ENCODE measurements at places on chromosomes 16 and 17. TPM values are rescaled to one million over a fixed set of nuclear protein-coding genes. Genes with fewer than 3 reads are reported as not detected.

GRCh38 chr17:51546114-51546513, 285.8 kb downstream of the UTP18 start:
- no peak for DNase-seq

Gene CDK3
- polyA plus RNA-seq = 12.8 TPM

DNA sequence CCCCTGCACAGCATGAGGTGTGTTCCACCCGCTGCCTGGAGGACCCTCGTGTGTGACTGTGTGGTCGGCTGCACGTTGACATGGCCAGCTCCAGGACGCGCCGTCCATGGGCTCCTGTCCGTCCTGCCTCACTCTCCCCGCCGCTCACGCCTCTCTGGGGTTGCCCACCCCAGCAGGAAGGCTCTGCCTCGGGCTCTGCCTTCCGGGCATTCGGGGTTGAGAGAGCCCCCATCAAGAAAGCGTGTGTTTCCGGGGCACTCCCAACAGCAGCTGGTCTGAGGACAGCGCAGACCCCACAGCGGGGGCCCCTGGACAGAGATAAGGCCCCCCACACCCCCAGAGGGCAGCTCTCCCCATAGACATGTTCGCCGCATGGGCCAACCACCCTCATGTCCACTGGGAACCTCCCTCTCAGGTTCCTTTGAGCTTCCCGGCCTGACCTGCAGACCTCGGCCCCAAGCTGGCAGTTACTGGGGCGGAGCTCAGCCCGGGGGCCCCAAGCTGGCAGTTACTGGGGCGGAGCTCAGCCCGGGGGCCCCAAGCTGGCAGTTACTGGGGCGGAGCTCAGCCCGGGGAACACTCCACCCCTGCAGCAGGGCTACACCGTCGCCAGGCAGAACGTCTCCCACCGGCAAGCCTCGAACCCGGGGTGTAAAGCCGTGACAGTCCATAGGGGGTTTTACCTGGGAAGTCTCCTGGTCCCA, 8.4 kb upstream of the PIEZO1 start:
- DNase-seq = no peak

Gene RBFOX1
- polyA plus RNA-seq = 2.7 TPM

DNA sequence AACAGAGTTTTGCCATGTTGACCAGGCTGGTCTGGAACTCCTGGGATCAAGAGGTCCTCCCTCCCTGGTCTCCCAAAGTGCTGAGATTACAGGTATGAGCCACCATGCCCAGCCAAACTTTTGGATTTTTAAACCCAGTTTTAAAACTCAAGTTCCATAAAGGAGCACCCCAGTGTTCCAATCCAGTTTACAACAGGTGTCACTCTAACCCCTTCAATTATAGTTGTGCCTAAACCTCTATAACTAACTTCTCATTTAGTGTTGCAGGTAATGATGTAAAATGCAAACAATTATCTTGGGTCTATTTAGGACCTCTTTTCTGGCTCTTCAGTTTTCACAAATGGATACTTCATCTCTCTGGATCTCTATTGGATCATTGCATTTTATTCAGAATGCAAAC, 7.8 kb upstream of the ADAP2 start:
- DNase-seq = no peak

DNA sequence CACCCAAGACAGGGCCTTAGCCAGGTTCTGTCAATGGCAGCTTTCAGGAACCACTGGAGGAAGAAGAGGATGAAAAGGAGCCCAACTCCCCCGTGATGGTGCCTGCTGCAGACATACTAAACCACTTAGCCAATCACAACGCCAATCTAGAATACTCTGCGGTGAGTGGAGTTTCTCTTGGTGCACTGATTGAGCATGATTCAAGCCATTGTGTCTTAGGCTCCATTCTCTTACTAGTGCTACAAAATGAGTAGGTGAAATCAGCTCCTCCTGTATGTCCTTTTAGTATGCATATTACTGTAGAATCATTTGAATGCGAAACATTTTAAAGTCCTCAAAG, 1.4 kb downstream of the SETD6 start:
- no peak for DNase-seq

Gene DCAF7
- polyA plus RNA-seq = 107 TPM

Gene C17orf50
- polyA plus RNA-seq = not detected

Gene CD300LB
- 0.11 TPM for polyA plus RNA-seq

- DNase-seq = no peak
Observed at GRCh38 chr17:37305406-37305905, 70.3 kb upstream of the C17orf78 start.

DNA sequence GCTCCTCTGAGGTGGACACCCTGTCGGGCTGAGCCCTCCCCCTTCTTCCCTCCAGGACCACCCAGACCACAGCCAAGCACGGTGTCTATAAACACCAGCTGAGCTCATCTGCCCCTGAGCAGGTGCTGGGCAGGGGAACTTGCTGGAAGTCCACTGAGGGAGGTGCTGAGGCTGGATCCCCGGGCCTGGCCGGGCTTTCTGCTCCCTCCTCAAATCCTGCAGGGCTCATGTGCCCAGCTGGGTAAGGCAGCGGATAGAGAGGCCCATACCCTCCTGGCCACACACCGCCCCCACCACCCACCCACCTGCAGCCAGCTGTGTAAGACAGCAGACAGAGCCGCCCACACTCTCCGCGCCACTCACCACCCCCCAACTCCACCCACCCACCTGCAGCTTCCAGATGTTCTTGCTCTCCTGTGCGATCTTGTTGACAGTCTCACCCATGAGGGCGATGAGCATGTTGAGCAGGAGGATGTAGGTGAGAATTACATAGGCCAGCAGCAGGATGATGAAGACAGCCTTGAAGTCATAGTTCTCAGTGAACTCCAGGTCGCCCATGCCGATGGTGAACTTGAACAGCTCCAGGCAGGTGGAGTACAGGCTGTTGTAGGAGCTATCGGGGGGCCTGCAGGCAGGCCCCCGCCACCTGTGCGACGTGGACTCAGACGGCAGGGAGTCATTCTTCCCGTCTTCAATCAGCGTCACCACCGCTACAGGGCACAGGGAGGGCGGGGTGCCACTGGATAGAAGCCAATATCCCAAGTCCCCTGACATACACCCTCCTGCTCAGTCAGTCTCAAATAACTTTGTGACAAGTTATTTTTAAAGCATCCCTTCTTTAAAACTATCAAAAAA, 15.9 kb upstream of the TRPV3 start:
- DNase-seq = no peak

Gene TBC1D3K
- not detected for polyA plus RNA-seq

DNA sequence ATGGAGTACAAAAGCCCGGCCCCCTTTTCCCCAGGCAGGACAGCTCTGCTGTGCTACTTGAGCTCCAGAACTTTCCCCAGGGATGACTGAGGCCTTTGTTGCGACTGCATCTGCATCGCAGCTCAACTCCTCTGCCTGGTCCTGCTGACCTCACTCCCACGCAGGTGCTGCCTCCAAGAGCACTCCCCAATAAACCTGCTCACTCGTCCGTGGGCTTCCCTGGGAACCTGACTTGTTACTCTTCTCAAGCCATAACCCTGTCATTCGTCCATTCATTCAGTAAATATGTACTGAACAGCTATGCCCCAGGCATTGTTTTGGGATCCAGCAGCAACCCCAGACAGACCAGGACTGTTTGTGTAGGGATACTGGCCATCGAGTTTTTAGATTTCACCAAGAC, 11.6 kb upstream of the RMI2 start:
- no peak for DNase-seq

Measured in right renal cortex interstitium (tissue), 3 donors.